ENCODE measurements at places on chromosomes 16 and 17. TPM values are rescaled to one million over a fixed set of nuclear protein-coding genes. Genes with fewer than 3 reads are reported as not detected.

MFSD6L gene
- total RNA-seq = 2.2 TPM

GPR142 gene
- total RNA-seq = not detected

CBLN1 gene
- total RNA-seq = 0.07 TPM

BMERB1 gene
- total RNA-seq = 10.3 TPM

STX1B gene
- 0.87 TPM for total RNA-seq

All from hepatocyte (in vitro differentiated cells).